ENCODE measurements at places on chromosomes 11 and 22.

GRCh38 chr11:102479733-102480132, 27.2 kb upstream of the TMEM123 start:
- DNase-seq = no peak

- peak; percentile 57 for DNase-seq
These were observed 945 bp downstream of the ROBO3 start for GRCh38 chr11:124865902-124866851.

- DNase-seq = no peak
These were observed 19.5 kb downstream of the TXN2 start for GRCh38 chr22:36461665-36462649.

- no peak for DNase-seq
These were observed 10.6 kb downstream of the FHIP1B start for GRCh38 chr11:6223854-6224253.

DNA sequence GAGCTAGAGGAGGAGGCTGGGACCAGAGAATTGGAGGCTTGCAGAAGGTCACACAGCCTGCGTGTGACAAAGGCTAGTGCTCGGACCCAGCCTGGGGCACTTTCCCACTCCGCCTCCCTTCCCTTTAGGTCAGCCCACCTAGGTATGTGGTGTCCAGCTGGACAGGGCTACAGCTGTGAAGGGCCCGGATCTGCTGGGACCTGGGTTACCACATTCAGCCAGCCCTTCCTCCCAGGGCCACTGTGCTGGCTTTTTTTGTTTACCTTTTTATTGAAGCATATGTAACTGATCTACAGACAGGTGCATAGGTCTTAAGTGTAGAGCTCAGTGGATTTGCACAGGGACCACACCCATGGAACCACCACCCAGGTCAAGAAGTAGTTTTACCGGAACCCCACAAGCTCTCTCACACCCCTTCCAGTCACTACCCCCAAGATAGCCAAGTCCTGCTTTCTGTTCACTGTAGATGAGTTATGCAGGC, 8.7 kb downstream of the CAPN5 start:
- DNase-seq = no peak

- no peak for DNase-seq
These were observed 38.1 kb downstream of the AHNAK start for GRCh38 chr11:62508336-62509058.

GRCh38 chr11:88535916-88536547, 198.5 kb upstream of the CTSC start:
- DNase-seq = no peak

DNA sequence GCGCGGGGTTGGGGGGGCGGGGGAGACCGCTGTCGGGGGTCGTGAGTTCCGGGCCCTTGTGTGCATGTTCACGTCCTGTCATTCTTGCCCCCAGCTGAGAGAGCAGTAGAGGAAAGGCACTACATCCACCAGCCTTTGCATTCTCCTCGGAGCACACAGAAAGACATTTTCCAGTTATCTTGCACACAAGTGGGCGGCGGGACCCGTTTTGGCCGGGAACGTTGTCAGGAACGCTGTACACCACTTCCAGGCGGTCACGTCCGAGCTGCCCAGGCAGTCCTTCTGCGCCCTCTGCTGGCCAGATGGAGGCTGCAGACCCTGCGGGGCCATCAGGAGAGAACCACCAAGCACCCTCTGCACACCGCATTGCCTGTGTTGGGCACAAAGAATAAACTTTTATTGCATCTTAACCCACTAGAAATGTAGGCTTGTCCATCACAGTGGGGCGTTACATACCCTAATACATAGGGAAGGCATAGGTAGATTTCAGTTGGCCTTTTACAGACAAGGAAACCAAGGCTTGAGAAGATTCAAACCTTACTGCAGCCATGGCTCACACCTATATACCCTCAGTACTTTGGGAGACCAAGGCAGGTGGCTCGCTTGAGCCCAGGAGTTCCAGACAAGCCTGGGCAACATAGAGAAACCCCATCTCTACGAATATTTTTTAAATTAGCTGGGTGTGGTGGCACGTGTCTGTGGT, 2.8 kb upstream of the CDKN1C start:
- peak; percentile 89 for DNase-seq

GRCh38 chr11:46345131-46345597, 2.1 kb upstream of the DGKZ start:
- no peak for DNase-seq

- DNase-seq = no peak
These were observed 493.6 kb upstream of the FAT3 start for GRCh38 chr11:91731051-91731450.

GRCh38 chr11:1913271-1914060, 6.0 kb upstream of the TNNT3 start:
- no peak for DNase-seq
